ENCODE measurements at places on chromosomes 3 and 15.

DNA sequence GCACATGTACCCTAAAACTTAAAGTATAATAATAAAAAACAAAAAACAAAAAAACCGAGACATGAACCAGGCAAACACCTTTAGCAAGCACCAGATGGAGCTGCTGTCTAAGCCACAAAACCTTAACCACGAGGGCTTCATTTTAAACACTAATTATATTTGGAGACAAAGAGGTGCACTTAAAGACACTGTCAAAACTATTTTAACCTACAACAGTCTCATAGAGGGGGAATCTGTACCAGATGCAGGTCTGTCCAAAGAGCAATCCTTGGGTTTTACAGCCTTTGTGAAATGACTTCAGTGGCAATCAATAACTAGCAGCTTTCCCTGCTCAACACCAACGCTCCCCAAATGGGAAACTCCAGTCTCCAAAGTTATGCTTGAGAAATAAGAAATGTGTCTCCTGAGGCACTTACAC lies 115.7 kb upstream of the TSPAN3 start:
- peak; percentile 26 for DNase-seq

DNA sequence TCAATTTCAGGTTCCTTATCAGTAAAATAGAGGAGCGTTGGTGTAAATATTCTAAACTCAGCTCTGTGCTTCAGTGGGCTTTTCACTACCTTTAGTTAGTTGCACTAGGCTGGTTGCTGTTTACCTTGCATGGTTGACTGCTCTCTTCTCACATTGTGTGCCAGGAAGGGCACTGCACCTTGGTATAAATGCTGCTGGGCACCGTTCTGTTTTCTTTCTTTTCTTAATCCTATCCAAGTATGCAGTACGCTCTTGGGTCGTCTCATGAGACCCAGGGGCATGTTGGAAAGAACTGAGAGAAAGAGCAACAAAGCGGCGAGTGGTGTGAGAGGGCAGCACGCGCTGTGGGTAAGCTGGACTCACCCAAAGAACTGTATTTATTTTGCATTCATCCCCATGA lies 22.4 kb downstream of the KCNMB2 start:
- no peak for DNase-seq

- no peak for DNase-seq
Measured at GRCh38 chr15:100928632-100929280, 9.6 kb downstream of the LRRK1 start.

DNA sequence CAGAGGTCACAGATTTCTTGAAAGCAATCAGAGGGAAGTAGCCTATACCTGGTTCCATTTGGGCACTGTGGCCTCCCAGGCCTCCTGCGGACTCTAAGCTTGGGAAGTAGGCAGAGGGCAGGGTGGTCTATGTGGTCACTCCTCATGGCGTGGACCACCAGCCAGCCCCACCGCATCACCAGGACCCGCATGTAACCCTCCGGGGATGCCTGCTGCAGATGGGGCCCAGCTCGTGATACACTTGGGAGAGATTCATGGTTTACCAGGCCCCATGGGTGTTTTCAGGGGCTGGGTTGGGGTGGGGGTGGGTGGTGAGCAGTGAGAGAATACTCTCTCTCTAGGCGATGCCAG lies 123.7 kb downstream of the ASB7 start:
- no peak for DNase-seq

- DNase-seq = no peak
Measured at GRCh38 chr3:59559721-59560435, 510.1 kb upstream of the CFAP20DC start.

- no peak for DNase-seq
Measured at GRCh38 chr3:107235193-107235927, 141.9 kb upstream of the CCDC54 start.

Data from GM20000 (cell line).